ENCODE measurements at places on chromosomes 3 and 15.

DNA sequence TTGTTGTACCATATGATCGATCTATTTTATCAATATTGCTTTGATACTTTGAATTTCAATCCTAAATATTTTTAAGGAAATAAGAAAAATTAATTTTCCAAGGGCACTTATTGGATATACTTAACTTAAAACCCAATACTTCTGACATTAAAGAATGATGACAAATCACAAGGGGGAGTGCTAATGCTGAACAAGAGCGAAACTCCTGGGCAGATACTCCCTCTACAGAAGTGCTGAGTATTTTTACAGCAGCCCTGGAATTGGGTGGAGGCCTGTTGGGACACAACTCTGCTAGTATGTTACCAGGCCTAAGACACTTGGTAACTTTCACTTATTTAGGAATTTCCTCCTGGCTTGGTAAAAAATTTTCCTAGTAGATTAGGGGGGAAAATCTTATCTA lies 46.2 kb downstream of the DENND6A start:
- no peak for DNase-seq

DNA sequence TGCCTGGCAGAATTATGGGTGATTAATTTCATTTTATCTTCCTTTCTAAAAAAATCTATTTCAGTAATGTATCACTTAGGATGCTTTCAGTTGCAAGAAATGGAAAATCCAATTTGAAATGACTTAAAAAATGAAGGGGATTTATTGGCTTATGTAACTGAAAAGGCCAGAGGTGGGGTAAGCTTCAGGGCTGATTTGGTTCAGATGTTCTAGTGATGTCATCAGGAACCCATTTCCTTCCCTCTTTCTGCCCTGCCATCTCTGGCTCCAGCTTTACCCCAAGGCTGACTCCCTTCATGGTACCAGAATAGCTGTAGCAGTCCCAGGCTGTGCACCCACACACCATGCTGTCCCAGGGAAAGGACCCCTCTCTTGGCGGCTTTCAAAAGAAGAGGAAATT lies 18.5 kb upstream of the REC114 start:
- DNase-seq = no peak

GRCh38 chr3:12325586-12326515 lies 37.0 kb downstream of the PPARG start:
- DNase-seq = no peak

GRCh38 chr3:151638555-151639417 lies 94.9 kb upstream of the AADACL2 start:
- no peak for DNase-seq

- no peak for DNase-seq
Observed at GRCh38 chr15:91183596-91183995, 83.5 kb downstream of the SV2B start.

DNA sequence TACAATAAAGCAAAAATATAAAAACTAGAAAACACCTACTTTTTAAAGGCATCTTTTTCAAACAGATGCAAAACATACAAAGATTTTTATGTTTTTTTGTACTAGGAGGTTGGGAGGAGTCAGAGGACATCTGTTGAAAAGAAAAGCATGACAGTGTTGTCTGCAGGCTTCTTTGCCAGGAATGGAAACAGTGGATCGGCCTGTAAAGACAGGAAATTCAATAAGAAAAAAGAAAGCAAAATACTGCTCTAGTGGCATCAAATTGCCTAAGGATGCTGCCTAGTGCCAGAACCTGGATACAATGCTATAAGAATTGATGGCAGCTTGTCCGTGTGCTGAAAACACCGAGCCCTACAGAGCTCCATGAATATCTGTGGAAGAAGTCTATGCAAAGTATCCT lies 69.9 kb downstream of the TBC1D5 start:
- no peak for DNase-seq

- no peak for DNase-seq
Observed at GRCh38 chr3:22495791-22496190, 707.3 kb upstream of the UBE2E2 start.

DNA sequence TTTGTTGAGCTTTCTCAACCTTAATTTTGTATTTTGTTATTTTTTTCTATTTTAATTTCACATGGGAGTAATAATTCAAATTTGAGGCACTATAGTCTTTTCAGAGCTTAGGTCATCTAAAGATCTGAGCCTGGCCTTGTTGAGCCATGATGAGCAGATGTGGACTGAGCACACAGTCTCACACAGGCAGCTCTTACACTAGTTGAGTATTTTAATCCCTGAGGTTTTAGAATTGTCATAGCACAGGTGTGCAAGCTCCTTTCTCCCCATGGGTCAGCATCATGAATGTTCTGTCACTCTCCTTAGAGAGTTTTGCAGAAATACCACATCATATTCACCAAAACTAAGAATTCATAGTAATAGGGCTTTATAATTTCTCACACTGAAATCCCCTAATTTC lies 4.9 kb downstream of the ZBTB38 start:
- no peak for DNase-seq

DNA sequence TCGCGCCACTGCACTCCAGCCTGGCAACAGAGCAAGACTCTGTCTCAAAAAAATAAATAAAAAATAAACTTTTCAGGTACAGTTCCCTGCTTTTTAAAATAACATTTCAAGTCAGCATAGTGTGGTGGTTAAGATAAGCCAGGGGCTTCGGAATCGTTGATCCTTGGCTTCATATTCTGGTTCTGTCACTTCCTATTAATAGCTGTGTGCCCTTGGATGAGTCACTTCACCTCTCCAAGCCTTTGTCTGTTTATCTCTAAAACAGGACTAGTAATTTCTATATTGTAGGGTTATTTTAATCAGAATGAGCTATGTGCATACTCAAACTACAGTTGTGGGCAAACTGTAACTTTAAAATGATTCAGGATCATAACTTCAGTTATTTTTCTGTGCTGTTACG lies 53.8 kb upstream of the SENP5 start:
- no peak for DNase-seq

DNA sequence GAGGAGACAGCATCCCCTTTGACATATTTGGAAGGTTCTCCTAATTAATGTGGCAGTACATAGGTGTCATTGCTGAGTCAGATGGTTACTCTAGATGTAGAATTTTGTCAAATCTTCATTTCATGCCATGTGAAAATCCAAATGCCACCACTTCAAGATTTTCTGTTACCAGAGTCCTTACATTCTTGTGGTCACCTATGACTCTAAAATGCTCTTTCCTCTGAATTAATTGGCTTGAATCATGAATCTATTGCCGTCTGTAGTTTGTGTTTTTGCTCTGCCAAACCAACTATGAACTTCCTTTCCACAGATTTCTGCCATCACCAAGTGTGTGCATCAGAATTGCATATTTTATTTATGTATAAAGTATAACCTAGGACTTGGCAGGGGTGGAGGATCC lies 269.4 kb upstream of the ZPLD1 start:
- DNase-seq = no peak

DNA sequence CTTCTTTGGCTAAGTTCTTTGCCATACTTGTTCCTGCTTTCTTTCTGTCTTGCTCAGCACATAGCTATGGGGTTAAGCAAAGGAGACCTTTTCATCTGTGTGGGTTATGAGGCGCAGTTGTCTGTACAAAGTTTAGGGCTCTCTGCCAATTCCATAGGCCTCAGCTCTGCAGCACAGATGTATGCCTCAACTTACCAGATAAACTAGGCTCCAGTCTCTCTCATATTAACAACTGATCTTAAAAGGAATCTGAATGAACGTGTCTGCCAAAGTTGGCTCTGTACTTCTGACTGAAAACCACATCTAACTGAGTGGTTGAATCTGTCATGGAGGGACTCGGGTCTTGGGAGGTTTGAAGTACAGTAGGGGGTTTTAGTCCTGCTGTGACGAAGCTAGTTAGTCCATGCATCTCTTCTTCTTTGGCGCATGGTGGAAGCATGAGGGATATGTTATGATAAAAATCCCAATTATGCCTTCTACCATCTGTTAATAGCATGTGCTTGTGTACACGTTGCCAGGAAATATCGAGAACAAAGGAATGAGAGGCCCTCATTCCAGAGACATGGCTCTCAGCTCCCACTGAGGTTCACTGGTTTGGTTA lies 114.6 kb upstream of the TSC22D2 start:
- no peak for DNase-seq

DNA sequence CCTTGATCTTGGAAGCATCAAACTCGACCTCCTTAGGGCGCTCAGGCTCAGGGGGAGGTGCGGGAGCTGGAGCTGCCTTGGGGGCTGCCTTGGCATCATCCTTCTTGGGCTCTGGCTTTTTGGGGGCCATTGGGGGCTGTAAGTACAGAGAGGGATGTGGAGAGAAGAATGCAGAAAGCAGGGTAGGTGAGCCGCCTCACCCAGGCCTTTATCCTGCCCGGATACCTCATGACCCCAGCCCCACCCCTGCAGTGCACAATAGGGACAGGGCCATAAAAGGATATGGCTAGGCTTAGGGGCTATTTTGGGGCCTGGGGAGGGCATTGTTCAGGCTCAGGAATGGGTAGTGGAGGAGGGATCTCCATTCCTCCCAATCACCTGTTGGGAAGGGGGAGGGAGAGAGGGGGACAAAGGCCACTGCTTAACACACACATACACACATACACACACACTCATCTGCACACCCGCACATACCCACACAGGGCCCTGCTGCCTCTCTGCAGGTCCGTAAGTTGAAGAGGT lies at the start of gene MYL3:
Gene MYL3 (minus strand): TSS at position 184 of the 522 bp plus-strand sequence. CDS start 54 bp downstream, at position 130.
- DNase-seq = no peak

DNA sequence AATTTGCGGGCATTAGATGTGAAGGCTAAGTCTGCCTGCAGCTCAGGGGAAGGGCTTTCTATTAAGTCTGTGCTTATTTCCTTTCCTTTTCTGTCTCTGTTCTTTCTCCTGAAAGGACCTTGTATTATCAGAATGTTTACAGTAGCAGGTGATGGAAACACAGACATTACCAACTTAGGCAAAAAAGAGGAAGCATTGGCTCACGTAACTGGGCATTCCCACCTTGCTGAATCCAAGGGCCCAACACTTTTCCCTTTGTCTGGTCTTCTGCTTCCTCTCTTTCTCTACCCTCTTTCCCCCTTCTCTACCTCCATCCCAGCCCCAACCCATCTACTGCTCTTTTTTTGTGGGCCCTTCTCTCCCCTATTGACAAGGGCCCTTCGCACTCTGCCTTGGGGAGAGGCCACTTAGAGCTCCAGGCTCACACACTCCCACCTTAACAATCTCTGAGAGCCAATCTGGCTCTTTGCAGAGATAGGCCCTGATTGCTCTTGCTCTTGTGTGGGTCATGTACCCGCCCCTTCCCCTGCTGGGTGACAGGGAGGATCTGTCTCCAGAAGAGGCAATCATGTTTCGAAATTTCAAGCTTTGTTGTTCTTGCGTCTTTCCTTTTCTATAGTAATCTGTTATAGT lies 35.0 kb downstream of the ACAA1 start:
- no peak for DNase-seq

- no peak for DNase-seq
Observed at GRCh38 chr3:64259636-64260035, 34.4 kb upstream of the PRICKLE2 start.

DNA sequence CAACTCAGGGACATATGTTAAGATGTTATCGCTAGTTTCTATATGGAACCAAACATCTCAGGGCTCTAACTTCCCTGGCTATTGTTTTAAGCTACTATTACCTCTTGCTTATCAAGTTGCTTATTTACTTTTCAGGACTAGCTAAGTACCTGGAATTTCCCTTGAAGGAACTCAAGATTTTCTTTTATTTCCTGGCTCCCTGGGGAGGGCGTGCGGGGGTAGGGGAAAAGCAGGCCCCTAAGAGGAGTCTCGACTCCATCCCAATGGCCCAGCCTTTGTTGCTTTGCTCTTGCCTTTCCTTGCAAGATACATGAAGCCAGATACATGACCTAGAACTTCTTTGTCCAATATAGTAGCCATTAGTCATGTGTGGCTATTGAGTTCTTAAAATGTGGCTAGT lies 76.9 kb upstream of the STXBP5L start:
- no peak for DNase-seq

GRCh38 chr3:194306109-194306686 lies 44.9 kb downstream of the CPN2 start:
- DNase-seq = no peak

- DNase-seq = no peak
Observed at GRCh38 chr3:144085964-144086363, 114.3 kb downstream of the DIPK2A start.

- DNase-seq = no peak
Observed at GRCh38 chr3:64131725-64132469, 93.4 kb downstream of the PRICKLE2 start.

GRCh38 chr3:155554777-155555451 lies 190.0 kb downstream of the PLCH1 start:
- no peak for DNase-seq

- DNase-seq = no peak
Observed at GRCh38 chr3:56547486-56547885, 9.5 kb upstream of the CCDC66 start.

DNA sequence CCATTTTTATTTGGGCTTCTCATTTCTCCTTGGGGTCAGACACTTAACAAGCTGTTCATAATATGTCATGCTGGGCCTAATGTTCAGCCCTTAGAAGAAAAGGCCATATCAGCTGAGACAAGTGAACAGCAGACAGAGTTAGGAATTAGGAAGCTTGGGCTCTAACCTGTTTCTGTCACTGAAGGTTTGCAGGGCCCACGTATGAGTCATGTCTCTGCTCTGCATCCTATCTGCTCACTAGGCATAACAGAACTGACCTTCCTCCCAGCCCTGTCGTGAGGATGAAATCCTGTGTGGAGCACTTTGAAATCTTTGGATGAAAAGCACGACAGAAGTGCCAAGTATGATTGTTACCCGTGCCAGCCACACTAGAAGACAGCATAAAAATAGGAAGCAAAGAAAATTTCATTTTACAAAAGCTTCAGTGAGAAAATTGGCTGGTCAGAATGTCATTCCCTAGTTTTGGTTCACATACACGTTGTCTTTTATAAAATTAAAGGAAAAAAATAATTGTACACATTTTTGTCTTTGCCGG lies 26.5 kb upstream of the CD47 start:
- DNase-seq = no peak

GRCh38 chr15:24819680-24820079 lies 135.1 kb upstream of the SNRPN start:
- no peak for DNase-seq

DNA sequence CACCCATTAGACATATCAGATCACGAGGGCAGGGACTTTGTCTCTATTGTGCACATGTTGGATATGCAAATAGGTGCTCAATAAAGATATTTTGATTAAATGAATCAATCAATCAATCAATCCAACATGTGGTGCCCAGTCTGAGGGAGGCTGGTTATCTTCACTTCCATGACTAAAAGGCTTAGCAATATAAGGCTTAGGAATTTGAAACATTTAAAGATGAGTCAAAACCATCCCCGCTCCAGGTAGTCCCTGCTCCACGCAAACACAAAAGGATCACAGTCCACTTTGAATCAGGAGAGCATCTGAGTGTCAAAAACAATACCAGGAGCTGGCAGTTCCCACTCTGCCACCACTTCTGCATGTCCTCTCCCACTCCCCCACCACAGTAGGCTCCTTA lies 25.8 kb upstream of the PRICKLE2 start:
- DNase-seq = no peak

Data from stimulated activated CD4-positive, alpha-beta T cell treated with anti-CD3 and anti-CD28 coated beads, Interleukin-4, amount 100 ng/mL, for 48 hours (primary cell).